ENCODE measurements at places on chromosomes 2 and 18. TPM values are rescaled to one million over a fixed set of nuclear protein-coding genes. Genes with fewer than 3 reads are reported as not detected.

TUBA4B gene
- total RNA-seq = not detected

KCNK3 gene
- total RNA-seq = 0.68 TPM

MEP1B gene
- total RNA-seq = not detected

- no peak for DNase-seq
Measured at GRCh38 chr2:172535119-172535518, 20.8 kb upstream of the PDK1 start.

GRCh38 chr2:177842243-177842642, 230.3 kb downstream of the PDE11A start:
- DNase-seq = no peak

DNA sequence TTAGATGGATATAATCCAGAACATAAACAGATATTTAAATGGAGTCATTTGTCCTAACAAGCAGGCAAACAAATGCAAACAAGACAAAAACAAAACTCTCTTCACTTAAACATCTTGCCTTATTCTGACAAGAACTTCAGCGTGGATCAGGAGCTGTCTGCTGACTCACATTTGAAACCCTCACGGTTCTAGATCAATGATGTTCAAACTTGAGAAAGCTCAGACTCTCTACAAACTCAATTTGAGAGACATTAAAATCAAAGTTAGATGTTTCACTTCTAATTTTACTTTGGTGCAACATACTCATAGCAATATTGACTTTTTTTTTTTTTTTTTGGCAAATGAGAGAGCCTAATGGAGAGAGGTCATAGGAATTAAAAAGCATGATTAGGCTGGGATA, 362.8 kb upstream of the SLC14A2 start:
- no peak for DNase-seq

DNA sequence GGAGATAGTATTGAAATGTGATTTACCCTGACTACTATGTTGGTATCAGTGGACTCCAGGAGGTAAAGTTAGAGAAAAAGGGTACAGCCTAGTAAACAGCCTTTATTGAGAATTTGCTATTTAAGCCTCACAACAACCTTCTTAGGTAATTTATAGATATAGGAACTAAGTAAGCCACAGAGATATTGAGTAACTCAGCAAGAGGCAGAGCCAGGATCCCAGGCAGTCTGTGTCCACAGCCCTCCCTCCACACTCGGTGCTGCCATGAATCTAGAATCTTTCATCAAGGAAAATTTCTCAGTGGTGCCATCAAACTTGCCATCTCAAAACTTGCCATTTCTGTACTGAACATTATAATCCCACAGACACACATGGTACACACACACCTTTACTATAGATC, 170.9 kb downstream of the CAPN13 start:
- DNase-seq = no peak

DNA sequence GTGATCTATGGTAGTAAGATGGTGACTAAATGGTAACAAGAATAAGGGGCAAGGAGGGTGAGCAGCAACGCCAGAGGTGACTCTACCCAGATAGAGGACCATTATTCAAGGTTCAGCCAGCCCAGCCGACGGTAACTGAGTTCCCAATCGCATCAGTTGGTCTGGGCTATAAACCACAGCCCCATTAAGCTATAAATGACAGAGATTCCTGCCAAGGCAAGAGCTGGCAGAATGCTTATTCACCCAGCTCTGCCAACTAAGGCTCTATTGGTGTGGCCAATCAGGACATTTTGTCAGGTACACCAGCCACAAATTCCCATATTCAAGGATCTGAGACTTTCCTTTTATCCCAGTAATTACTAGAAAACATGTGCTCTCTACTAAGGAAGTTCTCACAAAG, 3.6 kb downstream of the CHN1 start:
- no peak for DNase-seq

DNA sequence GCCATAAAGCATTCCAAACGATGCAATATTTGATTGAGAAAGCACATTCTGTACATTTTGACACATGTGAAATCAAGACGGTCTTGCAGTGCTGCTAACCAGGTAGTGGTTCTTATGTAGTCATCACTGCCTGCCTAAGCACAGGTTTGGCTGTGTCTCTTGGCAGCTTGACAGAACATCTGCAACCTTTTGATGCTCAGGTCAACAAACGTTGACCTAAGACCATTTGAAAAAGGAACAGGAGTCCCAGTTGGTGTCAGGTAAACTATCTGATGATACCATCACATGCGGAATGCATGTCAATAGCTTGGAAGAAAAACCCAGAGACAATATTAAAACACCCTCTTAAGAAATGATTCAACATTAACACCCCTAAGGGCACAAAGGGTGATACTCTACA, 80.7 kb downstream of the L3MBTL4 start:
- DNase-seq = no peak

DNA sequence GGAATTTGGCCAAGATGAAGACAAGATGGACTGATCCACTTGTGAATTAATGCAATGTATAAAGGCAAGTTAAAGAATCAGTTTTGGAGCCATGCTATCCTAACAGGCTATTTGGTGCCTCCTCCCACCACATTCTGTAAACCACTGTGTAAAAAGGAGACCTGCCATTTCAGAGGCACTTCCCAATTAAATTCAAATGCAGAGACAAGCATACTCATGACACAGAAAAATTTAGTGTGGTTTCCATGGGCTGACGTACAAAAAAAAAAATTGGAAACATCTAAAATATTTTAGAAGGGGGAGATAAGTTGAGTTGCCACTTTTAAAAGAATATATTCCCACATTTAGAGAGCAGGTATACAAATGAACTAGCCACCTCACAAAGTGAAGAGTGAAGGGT, 112.1 kb downstream of the TCF4 start:
- no peak for DNase-seq

DNA sequence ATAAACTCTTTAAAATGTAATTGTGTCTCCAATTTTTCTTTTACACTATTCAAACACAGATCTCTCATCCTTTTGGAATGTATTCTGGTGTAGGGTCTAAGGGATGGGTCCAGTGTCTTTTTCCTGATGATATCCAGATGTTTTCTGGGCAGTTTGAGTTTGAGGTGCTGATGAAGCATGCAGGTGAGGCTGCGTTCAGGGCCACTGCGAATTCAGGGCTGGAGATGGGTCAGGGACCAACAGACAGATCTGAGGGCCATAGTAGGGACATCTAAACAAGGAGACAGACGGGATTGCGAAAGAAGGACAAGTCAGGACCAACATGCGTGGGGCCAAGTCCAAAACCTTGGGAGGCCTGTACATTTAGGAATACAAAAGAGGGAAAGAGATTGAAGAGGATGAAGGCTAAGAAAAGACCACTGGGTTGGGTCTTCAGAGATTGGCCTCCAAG, 70.2 kb downstream of the ACAA2 start:
- no peak for DNase-seq

GRCh38 chr18:2191180-2191790, 380.0 kb downstream of the METTL4 start:
- no peak for DNase-seq

GRCh38 chr2:48195169-48195568, 288.9 kb upstream of the FBXO11 start:
- no peak for DNase-seq

- DNase-seq = no peak
Measured at GRCh38 chr18:44495151-44495550, 185.5 kb upstream of the SETBP1 start.

DNA sequence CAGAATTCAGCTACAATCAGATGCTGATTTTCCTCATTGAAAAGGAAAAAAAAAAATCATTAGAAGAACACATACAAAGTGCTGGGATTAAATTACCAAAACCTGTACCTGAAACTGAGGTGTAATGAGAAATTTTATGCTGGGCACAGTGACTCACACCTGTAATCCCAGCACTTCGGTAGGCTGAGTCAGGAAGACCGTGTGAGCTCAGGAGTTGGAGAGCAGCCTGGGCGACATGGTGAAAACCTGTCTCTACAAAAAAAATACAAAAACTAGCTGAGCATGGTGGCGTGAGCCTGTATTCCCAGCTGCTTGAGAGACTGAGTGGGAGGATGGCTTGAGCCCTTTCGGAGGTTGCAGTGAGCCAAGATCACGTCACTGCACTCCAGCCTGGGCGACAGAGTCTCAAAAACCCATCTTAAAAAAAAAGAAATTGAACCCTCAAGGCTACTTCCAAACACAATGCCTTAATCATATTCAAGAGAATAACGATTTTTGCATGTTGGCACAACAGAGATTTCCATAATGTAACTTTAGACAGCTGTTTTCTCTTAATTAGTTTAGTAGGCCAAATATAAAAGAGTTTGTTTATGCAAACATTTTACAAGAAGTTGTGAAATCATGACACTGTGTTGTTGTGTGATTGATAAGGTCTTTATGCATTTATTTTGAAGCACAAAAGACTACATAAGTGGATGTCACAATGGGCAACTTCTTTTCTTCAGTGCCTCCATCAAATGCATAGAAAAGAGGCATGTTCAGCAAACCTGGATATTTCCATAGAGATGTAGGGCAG, 63.9 kb downstream of the FAM161A start:
- no peak for DNase-seq

All from neural crest cell (in vitro differentiated cells).